ENCODE measurements at places on chromosomes 12 and 14.
A peak's percentile ranks its signal among the peaks of the same experiment; 100 is the strongest.

DNA sequence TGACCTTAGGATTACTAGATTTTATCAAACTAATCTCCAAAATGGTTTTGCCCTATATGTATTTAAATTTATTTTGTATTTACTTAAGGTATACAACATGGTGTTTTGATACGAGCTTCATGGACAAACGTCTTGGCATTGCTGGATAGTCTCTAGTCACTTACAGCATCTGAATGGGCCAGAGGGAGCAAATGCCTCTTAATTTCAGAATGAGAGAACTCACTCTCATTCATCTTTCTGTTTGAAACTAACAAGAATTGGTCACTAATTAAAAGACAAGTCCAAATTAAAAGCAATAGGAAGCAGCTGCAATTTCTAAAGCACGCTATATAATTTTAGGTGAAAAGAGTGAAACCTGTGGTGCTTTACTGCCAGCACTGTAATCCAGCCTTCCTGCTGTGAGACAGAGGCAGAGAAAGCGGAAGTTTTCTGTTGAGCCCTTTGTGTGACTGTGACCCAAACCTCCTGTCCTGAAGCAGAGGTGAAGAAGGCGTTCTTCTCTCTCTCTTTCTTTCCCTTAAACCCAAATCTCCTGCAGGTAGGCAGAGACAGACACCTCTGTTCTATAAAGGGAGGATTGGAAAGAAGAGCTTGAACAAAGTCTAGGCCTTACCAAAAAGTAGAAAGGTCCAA, 184.6 kb upstream of the NAV3 start:
- no peak for DNase-seq

GRCh38 chr14:67571275-67571990, 28.6 kb downstream of the PIGH start:
- DNase-seq = peak; percentile 65

- no peak for DNase-seq
Measured at GRCh38 chr14:105026802-105027563, 6.1 kb upstream of the CDCA4 start.

GRCh38 chr12:90871726-90872096, 83.3 kb downstream of the CCER1 start:
- no peak for DNase-seq

GRCh38 chr12:50213439-50213838, 46.3 kb upstream of the CERS5 start:
- DNase-seq = no peak

DNA sequence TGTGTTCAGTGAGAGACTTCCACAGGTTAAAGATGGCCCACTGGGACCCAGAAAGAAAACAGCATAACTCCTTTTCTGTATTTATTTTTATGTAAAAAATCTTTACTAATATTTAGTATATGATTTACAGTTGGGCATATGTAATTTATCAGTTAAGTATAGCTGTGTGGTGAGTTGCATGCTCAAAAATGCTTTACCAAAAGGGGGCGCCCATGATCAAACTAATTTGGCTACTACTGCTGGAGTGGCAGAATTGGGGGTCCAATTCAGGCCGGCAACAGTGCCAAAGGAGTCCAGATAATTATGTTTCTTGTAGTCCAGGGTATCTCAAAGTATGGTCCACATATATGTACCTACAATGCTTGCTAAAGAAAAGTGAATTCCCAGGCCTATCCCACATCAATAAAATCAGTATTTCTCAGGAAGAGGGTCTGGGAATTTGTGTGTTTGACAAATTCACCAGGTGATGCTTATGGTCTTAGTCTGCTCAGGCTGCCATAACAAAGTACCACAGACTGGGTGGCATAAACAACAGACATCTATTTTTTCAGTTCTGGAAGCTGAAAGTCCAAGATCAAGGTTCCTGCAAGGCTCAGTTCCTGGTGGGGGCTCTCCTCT, 152.0 kb downstream of the KTN1 start:
- DNase-seq = no peak

DNA sequence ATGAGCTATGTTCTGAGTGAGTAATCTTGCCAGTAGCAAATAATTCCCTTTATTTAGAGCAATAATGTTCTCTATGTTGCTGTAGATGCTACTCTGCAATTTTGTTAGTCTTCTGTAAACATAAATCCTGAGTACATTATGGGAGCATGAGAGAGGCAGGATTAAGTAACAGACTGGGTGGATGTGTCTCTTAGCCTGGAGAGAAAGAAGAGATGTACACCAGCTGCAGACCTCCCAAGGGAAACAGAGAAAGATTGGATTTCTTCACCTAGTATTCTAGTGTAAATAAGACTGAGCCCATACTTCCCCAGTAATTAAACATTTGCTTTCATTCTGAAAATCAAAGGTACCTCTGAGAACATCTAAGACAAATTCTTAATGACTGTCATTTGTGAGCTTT, 564.0 kb downstream of the TRHDE start:
- DNase-seq = no peak

DNA sequence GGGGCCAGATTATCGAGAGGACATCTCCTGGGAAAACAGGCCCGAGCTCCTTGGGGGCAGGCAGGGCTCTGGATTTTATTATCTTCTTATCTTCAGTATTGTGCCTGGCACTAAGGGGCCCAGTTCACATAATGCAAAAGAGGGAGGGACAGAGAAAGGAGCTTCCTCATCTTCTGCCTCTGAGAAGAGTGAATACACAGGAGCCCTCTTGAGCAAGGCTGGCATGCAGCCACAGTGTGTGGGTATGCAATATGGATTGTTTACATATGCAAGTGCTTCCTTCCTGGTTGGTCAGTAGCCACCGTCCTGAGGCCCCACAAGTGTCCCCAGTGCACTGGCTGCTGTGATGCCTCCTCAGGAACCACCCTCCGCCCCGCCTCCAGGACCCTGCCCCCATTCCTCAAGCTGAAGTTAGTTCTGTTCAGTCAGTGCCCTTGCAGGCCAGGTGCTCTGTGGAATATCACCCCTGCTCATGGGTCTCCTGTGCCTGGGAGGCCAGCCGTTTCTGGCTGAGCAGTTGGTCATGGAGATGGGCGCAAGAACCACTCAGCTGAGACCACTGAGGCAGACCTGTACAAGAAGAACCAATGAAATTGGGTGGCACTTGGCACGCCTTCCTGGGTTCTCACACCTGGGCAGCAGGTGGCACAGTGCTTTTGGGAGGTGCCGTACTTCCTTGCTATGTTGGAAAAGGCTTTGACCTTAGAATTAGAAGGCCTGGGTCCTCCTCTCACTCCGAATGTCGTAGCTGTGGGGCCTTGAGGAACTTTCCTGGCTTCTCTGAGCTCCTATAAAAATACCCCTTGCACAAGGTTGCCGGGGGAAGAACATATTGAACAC, 35.1 kb upstream of the ACTN1 start:
- DNase-seq = no peak

- no peak for DNase-seq
Measured at GRCh38 chr12:18576104-18576626, 161.6 kb downstream of the PLCZ1 start.

DNA sequence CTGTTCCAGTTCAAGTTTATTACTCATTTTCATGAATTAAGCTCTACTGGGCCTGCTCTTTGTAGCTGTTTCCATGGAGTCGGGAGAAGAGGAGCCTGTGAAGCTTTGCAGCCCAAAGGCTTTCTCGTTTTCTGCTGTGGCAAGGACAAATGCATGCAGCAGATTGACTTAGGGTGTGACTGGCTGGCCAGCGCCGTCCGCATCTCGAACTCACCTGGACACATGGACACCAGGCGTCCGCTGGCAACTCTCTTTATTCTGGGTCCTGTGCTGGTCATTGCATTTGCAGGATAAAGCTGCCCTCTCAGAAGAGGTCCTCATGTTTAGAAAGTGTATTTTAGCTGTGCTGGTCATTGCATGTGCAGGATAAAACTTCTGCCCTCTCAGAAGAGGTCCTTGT, 350.4 kb downstream of the TMEM121 start:
- no peak for DNase-seq

GRCh38 chr14:22552001-22552826, 36.8 kb downstream of the DAD1 start:
- DNase-seq = no peak

- no peak for DNase-seq
Measured at GRCh38 chr12:92596383-92596782, 106.4 kb upstream of the PLEKHG7 start.

- DNase-seq = no peak
Measured at GRCh38 chr12:16148938-16149337, 128.5 kb downstream of the SLC15A5 start.

- no peak for DNase-seq
Measured at GRCh38 chr14:76430017-76430416, 54.1 kb downstream of the ESRRB start.

DNA sequence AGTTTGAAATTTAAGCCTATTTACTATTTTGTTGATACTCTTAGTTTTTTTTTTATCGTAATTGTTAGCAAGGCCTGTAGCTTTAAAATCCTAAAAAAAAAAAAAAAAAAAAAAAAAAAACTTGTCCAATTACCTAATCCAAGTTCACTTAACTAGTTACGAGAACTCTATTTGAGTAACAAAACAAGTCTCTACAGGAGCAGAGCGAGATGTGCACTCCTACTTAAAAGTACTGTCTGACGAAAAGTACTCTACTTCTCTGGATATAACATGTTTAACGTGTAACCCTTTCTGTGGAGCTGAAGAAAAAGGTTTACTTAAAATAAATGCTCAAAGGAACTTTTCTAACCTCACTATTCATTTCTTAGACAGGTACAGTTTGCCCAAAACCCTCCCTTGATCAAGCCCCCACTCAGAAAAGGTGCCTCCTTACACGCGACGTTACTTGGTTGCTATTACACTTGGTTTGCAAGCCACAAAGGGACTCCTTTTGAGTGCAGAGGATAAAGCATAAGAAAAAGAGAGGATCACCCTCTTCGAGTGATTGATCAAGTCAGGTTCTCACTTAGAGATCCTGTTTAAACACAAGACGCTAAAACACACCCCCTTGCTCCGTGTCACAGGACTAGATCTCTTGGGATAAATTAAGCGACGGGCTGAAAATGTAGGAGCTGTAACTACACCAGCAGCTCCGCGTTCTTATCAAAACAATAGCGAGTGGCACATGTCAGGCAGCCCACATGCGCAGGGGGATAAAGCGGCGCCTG, 2.2 kb downstream of the BAZ1A start:
- no peak for DNase-seq

DNA sequence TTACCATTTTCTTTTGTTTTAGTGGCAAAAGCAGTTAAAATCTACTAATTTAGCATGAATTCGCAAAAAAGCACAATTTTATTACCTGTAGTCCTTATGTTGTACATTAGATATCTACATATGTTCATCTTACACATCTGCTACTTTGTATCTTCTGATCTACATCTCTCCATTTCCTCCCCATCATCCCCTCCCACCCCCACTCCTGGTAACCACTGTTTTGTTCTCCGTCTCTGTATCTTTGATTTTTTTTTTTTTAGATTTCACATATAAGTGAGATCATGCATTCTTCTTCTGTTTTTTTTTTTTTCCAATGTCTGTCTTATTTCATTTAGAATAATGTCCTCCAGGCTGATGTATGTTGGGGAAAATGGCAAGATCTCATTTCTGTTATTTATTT, 922.7 kb downstream of the VRK1 start:
- no peak for DNase-seq

DNA sequence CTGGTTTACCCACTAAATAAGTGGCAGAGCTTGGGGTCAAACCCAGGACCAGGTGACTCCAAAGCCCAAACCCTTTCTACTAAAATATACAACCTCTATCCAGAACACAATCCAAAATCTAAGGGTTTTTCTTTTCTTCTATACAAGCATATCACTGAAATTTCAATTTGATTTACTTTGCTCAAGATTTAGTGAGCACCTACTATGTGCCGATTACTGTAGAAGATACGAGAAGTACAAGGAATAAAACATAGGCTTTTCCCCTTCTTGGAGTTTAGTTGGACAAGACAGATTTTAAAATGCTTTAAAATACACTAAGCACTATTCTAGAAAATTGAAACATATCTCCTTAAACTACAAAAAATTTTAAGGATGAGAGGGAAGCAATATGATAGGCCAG, 2.8 kb downstream of the L3HYPDH start:
- no peak for DNase-seq

DNA sequence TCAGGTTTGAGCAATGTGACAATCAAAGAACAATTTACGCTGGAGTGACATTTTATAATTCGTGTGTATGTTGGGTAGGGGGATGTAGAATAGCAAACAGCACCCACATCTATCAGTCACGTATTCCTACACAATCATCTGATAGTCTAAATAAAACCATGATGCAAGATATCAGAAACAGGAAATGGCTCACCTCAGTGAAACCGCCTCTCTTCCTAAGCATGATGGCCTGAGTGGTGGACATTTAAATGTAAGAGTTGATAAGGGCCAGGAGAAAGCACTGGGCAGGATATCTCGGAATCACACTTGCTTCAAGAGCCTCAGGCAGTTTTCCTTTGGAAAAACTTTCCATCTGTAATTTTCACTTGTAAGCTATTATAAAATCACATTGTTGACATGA, 128.2 kb downstream of the GRIP1 start:
- no peak for DNase-seq

DNA sequence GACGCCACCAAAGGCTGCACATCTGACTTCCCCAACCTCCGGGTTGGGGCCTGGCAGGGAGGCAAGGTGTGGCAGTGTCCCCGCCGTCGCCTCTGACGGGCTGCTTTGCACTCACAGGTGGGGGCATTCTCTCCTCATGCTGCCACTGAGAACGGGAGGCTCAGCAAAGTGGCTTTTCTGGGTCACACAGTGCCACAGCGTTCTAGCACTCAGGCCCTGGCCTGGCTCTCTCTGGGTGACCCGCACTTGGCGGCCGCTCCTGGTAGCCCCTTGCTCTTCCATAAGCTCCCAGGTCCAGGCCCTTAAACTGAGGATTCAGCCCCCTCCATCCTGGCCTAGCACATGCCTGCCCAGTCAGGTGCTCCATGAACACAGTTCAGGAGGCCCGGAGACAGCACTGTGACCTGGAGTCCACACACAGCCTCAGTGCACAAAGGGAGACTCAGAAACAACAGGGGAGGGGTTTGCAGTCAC, 25.2 kb downstream of the SERPINA1 start:
- DNase-seq = no peak

GRCh38 chr12:70365648-70366518, at the start of gene KCNMB4:
Gene KCNMB4, plus strand, starts transcription at chr12:70366290. Its CDS starts 445 bp downstream, at chr12:70366735.
- DNase-seq = peak; percentile 79

Data from hippocampal formation (tissue), 2 donors.